ENCODE measurements at places on chromosomes 13 and 19. TPM values are rescaled to one million over a fixed set of nuclear protein-coding genes. Genes with fewer than 3 reads are reported as not detected.

The ZNF835 gene
- total RNA-seq: 2.7 TPM

The LRRC63 gene
- 0.16 TPM for total RNA-seq

The CLEC17A gene
- 0.95 TPM for total RNA-seq

The FCAR gene
- total RNA-seq: not detected

The ZNF296 gene
- 10.2 TPM for total RNA-seq

The TEX26 gene
- total RNA-seq: not detected

The CABP5 gene
- not detected for total RNA-seq

The SYNGR4 gene
- not detected for total RNA-seq

The PPM1N gene
- 1.4 TPM for total RNA-seq

The CBLC gene
- total RNA-seq: 0.23 TPM

The SMIM24 gene
- not detected for total RNA-seq

The DACT3 gene
- total RNA-seq: 0.71 TPM

The NLRP11 gene
- total RNA-seq: 0.18 TPM

The SMIM17 gene
- not detected for total RNA-seq

The FGF22 gene
- total RNA-seq: not detected

The GPR12 gene
- not detected for total RNA-seq

The SLC10A2 gene
- total RNA-seq: not detected

The LRRC8E gene
- total RNA-seq: 0.05 TPM

The ZNF547 gene
- total RNA-seq: 0.63 TPM

The FARSA gene
- total RNA-seq: 345 TPM

The CAB39L gene
- total RNA-seq: 3.0 TPM

The LHFPL6 gene
- total RNA-seq: 1.0 TPM

The PKN1 gene
- 197 TPM for total RNA-seq

The ELSPBP1 gene
- not detected for total RNA-seq

The KCNRG gene
- 0.42 TPM for total RNA-seq

The FRY gene
- total RNA-seq: 0.74 TPM

The ZNF256 gene
- total RNA-seq: 4.7 TPM

The SIGLEC10 gene
- 0.43 TPM for total RNA-seq

The ZNF227 gene
- total RNA-seq: 15.3 TPM

The CLEC11A gene
- 1.4 TPM for total RNA-seq

The GSX1 gene
- total RNA-seq: not detected
